ENCODE measurements at places on chromosomes 2 and 18.

GRCh38 chr2:102010902-102011301, 19.1 kb downstream of the IL1R2 start:
- H3K27me3 ChIP-seq, result no peaks in the 10 kb centered on the region
- H3K36me3 ChIP-seq, result no peaks in the 10 kb centered on the region
- no peak for DNase-seq
- H3K4me1 ChIP-seq, result no peaks in the 10 kb centered on the region

GRCh38 chr2:199914372-199914958, 3.4 kb downstream of the C2orf69 start:
- H3K27ac ChIP-seq, result no peak overlapping the region
- H3K4me3 ChIP-seq, result no peak overlapping the region
- no peaks in the 10 kb centered on the region for H3K27me3 ChIP-seq
- no peaks in the 10 kb centered on the region for H3K36me3 ChIP-seq
- no peak for DNase-seq

GRCh38 chr18:25310045-25310444, 41.9 kb downstream of the ZNF521 start:
- H3K27ac ChIP-seq, result no peak overlapping the region
- H3K27me3 ChIP-seq, result no peaks in the 10 kb centered on the region
- DNase-seq, result no peak
- H3K36me3 ChIP-seq, result no peaks in the 10 kb centered on the region
- H3K4me1 ChIP-seq, result no peaks in the 10 kb centered on the region

- no peaks in the 10 kb centered on the region for H3K4me1 ChIP-seq
- no peak overlapping the region for H3K4me3 ChIP-seq
- DNase-seq, result no peak
Measured at GRCh38 chr2:174786066-174786725, 21.9 kb upstream of the CHRNA1 start.

DNA sequence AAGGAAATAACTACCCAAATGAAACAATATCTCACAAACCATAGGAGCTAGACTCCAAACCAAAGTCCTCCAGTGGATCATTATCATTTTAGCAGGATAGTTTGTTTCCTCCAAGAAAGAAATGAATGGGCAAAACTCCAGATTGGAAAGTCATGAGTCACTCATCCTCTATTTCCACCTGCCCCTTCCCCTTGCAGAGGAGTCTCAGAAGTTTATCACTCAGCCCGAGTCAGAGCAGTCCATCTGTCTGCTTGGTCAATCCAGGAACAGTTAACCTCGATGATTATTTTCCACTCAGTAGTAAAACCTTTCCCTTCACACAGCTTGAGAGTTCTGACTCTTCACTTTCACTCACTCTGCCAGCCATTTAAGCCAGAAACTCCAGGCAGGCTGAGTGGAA, 462.2 kb downstream of the BCL11A start:
- H3K4me3 ChIP-seq, result no peak overlapping the region
- no peaks in the 10 kb centered on the region for H3K27me3 ChIP-seq
- H3K4me1 ChIP-seq, result no peaks in the 10 kb centered on the region
- H3K27ac ChIP-seq, result no peak overlapping the region
- H3K36me3 ChIP-seq, result no peaks in the 10 kb centered on the region
- no peak for DNase-seq

GRCh38 chr2:42809131-42809818, 16.9 kb upstream of the HAAO start:
- peak overlapping the region; percentile 78 for H3K4me3 ChIP-seq
- peak overlapping the region; percentile 99 for H3K27ac ChIP-seq
- H3K27me3 ChIP-seq, result no peaks in the 10 kb centered on the region
- peak; percentile 40 for DNase-seq

All from breast epithelium (tissue), 4 donors.